ENCODE measurements at places on chromosomes 6 and 20.

DNA sequence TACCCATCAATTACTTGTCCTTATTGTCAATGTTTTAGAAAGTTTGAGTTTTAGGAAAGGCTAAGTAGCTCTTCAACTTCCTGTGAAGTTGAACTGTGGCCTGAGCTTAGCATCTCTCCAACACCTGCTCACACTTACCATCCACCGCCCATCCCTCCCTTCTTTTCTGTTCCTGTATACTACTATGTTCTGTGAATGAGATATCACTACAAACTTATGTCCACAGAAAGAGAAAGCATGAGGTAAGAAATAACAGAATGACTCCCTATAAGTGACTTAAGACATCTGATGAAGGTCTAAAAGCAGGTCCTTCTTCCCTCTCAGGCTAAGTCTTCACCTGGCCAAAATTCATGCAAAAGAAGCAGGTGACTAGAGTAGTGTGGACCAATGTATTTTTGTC is 246.3 kb upstream of the PREP start:
- no peak for DNase-seq

GRCh38 chr6:146819596-146820320 is 221.0 kb downstream of the ADGB start:
- DNase-seq: no peak

DNA sequence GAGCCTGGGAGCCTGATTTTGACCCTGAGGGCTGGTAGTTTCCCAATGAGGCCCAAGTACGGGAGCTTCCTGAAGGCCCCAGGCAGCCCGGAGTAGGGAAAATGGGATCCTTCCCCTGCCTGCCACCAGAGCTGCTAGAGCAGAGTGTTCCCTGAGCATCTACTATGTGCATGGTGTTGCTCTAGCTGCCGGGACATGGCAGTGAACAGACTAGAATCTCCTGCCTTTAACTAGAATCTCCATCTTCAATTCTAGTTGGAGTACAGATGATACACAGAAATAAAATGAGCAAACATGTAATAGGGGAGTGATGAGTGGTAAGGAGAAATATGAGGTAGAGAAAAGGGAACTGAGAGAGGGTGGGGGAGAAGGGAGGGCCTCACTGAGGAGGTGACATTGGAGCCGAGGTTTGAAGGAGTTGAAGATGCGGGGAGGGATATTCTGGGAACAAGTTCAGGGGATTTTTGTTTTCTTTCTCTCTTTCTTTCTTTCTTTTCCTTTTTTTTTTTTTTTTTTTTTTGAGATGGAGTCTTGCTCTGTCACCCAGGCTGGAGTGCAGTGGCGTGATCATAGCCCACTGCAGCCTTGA is 18.5 kb downstream of the VSTM2L start:
- DNase-seq: no peak

DNA sequence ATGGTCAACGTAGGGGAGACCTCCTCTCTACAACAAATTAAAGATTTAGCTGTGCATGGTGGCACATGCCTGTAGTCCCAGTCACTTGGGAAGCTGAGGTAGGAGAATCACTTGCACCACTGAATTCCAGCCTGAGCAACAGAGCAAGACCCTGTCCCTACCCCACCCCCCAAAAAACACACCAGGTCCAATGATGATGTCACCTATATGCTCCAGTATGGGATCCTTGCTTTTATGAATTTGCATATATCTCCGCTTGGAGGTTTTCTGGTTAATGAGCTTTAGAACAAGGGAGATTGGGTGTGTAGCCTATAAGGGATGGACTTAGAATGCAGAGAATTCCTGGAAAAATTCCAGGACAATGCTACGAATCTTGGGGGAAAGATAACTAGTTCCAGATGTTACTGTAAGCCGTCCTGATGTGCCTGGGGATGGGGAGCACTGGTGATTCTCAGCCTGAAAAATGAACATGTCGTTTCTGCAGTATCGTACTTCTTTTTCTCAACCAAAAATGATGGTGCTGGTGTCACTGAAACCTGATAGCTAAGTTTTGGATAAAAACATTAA is 61.1 kb downstream of the ZBTB2 start:
- no peak for DNase-seq

GRCh38 chr6:137016356-137016755 is 28.4 kb downstream of the IL20RA start:
- DNase-seq: no peak

DNA sequence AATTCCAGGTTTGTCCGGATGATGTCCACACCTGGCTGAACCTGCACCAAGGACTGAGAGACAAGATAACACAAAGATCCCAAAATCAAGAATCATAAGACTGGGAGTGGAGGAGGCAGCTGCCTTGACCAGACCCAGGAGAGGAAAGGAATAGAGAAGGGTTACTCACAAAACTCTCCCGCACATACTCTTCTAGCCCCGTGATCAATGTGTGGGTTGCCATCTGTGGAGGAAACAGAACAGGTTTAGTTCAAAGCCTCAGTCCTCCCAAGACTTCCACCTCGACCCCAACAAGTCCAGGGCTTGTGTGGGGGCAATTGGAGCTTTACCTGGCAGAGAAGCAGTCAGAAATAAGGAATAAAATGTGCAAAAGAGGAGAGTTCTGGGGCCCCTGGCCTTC is 11.1 kb downstream of the BAG6 start:
- DNase-seq: no peak

GRCh38 chr6:134814076-134814695 is 135.7 kb downstream of the ALDH8A1 start:
- no peak for DNase-seq

DNA sequence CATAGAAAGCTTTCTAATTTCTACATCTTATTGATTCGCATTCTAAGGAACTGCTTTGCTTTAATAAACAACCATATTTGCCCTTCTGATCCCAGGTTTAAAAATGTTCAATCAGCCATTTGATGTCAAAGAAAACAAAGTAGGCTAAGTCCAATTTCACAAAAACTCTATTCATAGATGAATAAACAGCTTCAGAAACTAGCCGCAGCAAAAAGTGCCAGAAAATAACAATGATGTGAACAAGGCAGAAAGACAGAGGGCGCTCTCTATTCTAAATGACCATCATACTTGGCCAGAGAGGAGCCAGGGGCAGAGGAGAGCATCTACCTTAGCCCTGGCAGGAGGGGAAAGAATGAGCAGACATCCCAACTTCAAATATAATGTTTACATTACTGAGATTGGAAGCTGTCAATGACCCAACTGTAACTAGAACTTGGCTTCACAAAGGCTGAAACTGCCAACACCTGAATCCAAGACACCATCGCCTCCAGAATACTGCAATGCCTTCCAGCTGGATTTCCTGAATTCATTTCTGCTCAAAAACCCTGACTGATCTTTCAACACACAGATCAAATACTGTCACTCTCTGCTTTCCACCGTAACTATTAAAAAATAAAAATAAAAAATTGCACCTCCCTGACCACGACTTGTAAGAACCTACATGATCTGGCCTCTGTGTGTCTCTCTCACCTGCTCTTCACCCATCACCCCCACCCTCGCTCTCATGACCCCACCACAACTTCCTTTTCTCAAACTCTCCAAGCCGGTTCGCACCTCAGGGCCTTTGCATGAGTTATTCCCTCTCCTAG is 9.5 kb downstream of the CNKSR3 start:
- DNase-seq: no peak

Measured in activated CD4-positive, alpha-beta T cell treated with anti-CD3 and anti-CD28 coated beads for 48 hours (primary cell).